CD4-positive, alpha-beta T cell treated with Interferon gamma for 1 hour (primary cell): ENCODE measurements at places on chromosomes 1 and 21.

GRCh38 chr21:34801519-34802132, 132.8 kb downstream of the CLIC6 start:
- DNase-seq = no peak

- DNase-seq = no peak
Measured at GRCh38 chr1:149888999-149889289, 10.4 kb upstream of the BOLA1 start.

- DNase-seq = no peak
Measured at GRCh38 chr1:40056519-40057309, 16.2 kb downstream of the CAP1 start.

- DNase-seq = no peak
Measured at GRCh38 chr1:119768778-119769177, at the start of gene HMGCS2. HMGCS2 (minus strand) TSS chr1:119768905; CDS start chr1:119768844, 61 bp downstream.

GRCh38 chr1:206722751-206723461, 38.2 kb downstream of the MAPKAPK2 start:
- no peak for DNase-seq

DNA sequence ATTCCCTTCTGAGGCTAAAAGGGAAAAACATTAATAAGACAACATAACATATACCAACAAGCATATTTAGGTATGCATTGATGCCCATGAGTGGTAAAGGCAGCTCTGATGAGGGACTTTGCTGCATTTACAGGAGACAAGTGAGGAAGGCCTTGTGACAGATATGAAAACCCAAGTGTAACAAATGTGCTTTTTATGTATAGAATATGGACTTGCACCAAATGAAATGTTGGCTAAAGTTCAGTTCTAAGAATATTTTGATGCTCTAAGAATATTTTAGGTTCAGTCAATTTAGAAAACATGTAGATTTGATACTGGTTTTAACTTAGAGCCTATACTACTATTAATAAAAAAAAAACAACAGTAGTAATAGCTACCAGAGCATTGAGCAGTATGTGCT, 424.7 kb downstream of the LMO4 start:
- DNase-seq = no peak

DNA sequence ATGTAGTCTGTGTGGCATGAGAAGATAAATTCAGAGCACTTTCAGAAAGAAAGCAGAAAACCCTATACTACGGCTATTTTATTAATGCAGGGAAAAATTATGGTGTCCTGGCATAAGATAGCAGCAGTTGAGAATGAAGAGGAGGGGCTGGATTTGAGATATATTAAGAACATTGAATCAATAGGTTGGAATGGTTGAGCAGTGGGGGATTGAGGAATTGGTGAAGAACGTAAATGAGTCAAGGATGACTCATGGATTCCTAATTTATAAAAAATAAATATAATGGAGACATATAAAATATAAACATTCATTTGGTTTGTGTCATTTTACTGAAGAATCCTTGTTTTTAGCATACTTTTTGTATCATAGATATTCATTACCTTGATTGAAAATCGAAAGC, 234.3 kb upstream of the ADAMTS5 start:
- DNase-seq = no peak

GRCh38 chr1:214471458-214471857, 79.9 kb downstream of the PTPN14 start:
- DNase-seq = no peak

DNA sequence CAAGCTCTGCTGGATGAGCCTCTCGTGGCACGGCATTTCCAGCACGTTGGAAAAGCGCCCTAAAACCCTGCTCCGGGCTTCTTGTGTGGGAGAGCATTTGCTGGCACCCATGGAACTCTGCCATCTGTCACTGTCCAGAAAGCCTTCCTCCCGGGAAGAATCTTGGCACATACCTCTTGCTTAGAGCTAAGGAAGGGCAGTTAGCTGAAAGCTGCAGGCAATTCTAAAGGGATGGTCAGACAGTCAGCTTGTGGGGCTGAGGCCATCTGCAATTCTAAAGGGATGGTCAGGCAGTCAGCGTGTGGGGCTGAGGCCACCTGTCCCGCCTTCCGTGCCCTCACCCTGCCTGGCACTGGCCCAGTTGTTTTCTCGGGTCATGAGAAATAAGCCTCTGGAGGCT, 139.0 kb upstream of the TMEM51 start:
- no peak for DNase-seq

DNA sequence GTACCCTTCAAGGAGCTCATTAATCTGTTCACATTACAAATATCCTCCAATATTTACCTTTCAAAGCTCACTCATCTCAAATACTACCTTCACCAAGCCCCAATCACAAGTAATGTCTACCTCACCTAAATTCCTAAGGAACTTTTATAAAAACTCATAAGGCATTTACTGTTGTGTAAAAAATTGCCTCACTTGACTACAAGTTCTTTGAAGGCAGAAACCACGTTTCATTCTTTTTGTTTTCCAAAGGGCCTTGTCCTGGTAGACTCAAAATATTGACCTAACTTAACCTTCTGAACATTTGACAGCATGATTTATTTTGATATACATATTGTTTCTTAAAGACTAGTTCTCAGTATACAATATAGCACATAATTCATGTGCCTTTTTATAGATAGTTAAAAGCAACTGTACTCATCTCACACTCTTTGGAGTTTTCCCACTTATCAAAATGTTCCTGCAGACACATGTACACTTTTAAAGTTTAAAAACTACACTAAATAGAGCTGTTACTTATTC, 2.5 kb downstream of the USP33 start:
- no peak for DNase-seq

GRCh38 chr1:92934395-92935378, 26.6 kb downstream of the DIPK1A start:
- no peak for DNase-seq

DNA sequence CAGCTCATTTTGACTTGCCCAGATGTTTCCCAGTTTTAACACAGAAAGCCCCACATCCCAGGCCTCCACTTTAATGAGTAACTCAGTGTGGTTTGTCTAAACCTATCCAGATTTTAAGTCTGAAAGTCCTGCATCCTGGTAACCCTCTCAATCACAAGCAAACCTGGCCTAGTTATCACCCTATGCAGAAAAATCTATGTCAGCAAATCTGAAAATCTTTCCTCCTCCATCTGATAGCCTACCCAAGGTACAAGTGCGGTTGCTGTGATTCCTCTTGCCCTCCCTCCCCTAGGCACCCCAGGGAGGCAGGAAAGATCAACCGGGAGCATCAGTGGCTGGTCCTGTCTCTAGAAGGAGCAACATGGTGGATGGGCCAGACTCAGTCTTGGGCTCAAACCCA, 163.7 kb downstream of the IGSF21 start:
- DNase-seq = no peak
